ENCODE measurements at places on chromosomes 11 and 22. TPM values are rescaled to one million over a fixed set of nuclear protein-coding genes. Genes with fewer than 3 reads are reported as not detected.

Gene SLC25A18
- total RNA-seq, result not detected

Gene RIMBP3B
- total RNA-seq, result not detected

Gene IFITM5
- total RNA-seq, result not detected

Gene CADM1
- total RNA-seq, result 15.1 TPM

Gene TRABD
- 47.9 TPM for total RNA-seq

Gene KRTAP5-8
- not detected for total RNA-seq

Data from esophagus squamous epithelium (tissue), 5 donors.